ENCODE measurements at places on chromosomes 1 and 21.

DNA sequence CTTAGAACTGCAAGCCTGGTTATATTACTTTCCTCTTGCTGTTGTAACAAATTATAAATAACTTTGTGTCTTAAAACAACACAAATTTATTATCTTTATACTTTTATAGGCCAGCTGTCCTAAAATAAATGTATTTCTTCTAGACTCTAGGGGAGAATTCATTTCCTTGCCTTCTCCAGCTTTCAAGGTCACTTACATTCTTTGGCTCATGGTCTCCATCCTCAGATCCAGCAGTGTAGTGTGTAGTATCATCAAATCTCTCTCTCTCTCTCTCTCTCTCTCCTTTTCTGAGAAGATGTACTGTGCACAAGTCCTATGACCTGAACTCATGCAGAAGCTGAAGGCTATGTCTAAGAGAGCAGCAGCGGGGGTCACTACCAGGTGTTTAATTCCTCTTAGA is 1510.6 kb downstream of the MRPL39 start:
- DNase-seq, result no peak

GRCh38 chr1:1614954-1615255 is 395 bp upstream of the MIB2 start:
- no peak for DNase-seq

GRCh38 chr1:234250747-234251146 is 122.5 kb upstream of the COA6 start:
- no peak for DNase-seq

DNA sequence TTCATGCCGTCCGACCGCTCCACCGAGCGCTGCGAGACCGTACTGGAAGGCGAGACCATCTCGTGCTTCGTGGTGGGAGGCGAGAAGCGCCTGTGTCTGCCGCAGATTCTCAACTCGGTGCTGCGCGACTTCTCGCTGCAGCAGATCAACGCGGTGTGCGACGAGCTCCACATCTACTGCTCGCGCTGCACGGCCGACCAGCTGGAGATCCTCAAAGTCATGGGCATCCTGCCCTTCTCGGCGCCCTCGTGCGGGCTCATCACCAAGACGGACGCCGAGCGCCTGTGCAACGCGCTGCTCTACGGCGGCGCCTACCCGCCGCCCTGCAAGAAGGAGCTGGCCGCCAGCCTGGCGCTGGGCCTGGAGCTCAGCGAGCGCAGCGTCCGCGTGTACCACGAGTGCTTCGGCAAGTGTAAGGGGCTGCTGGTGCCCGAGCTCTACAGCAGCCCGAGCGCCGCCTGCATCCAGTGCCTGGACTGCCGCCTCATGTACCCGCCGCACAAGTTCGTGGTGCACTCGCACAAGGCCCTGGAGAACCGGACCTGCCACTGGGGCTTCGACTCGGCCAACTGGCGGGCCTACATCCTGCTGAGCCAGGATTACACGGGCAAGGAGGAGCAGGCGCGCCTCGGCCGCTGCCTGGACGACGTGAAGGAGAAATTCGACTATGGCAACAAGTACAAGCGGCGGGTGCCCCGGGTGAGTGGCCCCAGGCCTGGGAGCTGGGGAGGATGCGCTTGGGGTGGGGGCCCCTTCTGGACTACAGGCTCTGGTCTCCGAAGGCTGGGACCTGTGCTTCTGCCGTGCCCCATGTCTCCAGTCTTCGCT is 1.1 kb downstream of the SKI start:
- DNase-seq, result no peak

GRCh38 chr21:39062196-39062595 is 121.1 kb downstream of the PSMG1 start:
- no peak for DNase-seq

DNA sequence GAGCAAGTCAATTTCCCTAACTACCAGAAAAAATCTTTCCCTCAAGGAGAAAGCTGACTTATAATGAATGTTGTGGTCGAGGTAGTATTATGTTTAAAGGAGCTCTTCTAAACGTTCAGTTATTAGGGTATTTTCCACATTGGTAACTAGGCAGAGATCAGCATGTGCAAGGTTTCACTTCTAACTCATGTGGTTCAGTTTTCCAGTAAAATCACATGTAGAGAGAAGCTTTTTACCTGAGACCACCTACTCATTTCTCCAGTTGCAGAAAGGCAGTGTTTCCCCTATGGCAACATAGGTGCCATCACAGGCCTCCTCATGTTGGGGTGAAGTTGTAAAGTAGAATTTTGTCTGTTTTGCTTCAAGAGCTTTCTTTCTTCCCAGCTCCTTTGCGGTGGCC is 23.7 kb downstream of the IL23R start:
- DNase-seq, result no peak

DNA sequence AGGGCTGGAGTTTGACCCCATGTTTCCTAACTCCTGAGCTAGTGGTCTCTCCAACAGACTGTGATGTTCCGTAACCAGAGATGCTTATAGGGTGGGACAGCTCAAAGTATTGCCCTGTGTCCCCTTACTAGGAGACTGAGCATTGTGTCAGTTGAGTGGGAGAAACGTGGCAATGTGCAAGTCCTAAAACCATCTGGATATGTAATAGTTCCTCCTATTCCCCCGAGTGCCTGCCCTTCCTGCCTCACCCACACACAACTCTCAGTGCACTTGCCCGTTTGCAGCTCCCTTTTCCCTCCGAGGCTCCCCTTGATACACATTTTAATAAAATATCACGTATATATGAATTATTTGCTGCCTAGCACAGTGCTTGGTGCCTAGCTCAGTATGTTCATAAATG is 3.4 kb downstream of the PIGV start:
- no peak for DNase-seq

- DNase-seq, result no peak
Measured at GRCh38 chr1:89986020-89986419, 8.9 kb upstream of the ZNF326 start.

GRCh38 chr1:230274254-230274653 is 151.9 kb downstream of the PGBD5 start:
- DNase-seq, result no peak

DNA sequence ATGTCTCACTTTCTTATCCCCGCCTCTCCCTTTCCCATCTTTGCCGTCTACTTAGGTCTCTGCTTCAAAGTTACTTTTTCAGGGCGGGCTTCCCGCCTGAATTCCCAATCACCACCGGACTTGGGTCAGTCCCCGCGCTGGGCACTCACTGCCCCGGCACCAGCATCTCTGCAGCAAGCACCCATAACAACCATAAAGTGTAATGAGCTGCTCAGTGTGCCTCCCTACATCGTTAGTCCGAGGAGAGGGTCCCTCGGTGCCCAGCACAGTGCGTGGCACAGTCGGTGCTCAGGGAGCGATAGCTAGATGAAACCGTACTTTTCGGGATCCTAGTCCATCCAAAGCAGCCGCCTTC is 633 bp upstream of the CTPS1 start:
- no peak for DNase-seq

DNA sequence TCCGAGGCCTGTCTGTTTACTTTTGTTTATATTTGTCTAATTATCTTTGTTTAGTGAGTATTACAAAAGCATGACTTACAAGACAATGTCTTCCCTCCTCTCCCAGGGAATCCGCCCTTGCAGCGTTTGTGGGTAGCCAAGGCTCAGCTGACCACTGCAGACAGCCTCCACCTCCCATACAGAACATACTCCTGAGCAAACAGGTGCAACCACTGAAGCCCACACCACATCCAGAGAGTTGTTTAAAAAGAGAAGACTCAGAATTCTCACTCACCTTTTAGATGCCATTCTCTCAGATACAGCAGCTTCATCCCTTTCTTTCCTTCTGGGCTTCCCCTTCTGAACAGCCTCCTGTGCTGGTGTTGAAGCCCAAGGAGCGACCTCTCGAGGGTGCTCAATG is 103.5 kb upstream of the TMPRSS2 start:
- no peak for DNase-seq

DNA sequence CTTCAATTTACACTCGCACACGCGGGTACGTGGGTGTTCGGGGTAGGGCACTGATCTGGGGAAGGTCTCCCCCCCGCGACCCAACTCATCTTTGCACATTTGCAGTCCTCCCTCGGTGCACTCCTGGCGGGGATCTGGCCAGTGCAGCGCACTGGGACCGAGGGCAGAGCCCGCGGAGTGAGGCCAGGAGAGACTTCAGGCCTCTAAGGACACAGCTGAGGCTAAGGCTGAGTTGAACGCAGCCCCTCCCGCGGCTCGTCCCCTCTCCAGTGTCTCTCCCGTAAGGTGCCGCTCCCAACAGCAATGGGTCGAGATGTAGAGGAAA is 936 bp upstream of the NCAM2 start:
- no peak for DNase-seq

DNA sequence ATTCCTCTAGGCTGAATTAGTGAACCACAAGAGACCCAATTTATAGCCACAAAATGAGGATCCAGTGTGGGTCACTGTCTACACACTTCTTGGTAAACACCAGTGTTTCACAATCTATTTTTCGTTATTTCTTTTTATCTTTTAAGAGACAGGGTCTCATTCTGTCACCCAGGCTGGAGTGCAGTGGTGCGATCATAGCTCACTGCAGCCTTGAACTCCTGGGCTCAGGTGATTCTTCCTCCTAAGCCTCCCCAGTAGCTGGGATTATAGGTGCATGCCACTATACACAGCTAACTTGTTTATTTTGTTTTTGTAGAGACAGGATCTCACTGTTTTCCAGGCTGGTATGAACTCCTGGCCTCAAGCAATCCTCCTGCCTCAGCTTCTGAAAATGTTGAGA is 29.3 kb upstream of the SLC45A3 start:
- no peak for DNase-seq

DNA sequence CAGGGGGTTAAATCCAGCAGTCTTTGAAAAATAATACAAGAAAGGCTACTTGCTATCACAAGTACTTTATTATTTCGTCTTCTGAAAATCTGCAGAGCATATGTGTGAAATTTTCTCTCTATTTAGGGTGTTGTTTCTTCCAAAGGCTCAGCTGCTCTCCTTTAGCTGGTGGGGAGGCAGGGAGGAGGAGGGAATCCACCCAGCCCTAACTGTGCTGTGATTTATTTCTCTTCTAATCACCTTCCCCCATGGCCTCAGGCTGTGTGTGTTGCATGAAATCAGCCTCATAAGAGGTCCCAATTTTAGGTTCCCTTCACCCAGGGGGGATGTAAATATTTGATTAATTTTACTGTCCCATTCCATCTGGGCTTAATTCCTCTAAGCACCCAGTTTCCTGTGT is 77.6 kb upstream of the PGBD5 start:
- no peak for DNase-seq

DNA sequence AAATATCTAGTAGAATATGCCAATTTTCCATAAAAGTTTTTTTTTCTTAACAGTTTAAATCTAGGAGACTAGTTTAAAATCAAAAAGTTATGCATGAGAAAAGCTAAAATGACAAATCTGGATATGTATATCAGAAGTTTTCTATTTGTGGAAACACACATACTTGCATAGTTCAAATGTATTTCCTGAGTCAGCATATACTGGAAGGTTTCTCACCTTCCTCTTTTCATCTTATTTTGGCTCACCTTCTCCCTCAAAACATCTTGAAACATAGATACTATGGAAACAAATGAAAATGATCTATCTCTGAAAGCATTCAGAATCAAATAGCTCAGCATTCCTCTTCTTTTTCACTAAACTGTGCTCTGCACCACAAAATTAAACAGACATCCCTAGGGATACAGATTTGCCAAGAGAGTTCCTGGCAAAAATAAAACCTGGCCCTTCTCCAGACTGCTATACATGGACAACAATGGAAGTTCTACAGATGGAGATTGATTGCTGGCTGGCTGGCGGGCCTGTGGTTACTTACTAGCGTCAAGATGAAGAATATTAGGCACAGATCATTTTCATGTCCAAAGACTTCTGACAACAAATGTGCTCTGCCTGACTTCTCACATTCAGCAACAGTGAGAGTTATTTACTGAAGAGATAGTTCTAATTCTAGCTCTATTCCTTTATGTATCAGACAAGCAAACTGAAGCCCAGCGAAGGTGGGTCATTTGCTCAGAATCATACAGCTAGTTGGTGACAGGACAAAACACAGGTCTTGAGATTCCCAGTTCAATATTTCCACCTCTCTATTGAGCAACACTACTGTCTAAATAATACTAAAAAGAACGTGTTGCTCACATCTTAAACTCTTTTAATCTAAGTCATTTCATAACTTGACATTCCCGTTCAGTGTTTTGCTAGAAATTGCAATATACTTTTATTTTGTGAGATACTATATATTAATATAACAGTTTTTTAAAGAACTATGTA is 26.6 kb downstream of the DIPK1A start:
- DNase-seq, result no peak

DNA sequence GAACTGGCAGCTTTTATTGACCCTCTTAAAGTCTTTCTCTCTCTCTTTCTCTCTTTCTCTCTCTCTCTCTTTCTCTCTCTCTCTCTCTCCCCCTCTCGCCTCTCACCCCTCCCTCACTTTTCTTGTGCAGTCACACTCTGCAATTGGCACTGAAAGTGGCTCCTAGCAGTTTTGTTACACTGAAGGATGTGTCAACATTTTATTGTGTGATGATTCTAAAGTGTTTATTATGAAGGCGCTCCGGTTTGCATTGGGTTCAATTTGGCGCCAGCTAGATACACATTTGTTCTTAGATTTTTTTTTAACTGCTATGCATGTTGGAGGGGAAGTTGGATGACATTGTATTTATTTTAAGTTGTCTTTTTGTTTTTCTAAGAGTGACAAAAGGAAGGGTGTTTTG is 64.0 kb upstream of the CHRM3 start:
- no peak for DNase-seq

- no peak for DNase-seq
Measured at GRCh38 chr1:12031039-12031980, 12.0 kb downstream of the MIIP start.

GRCh38 chr1:188022661-188023060 is 1193.9 kb downstream of the PLA2G4A start:
- no peak for DNase-seq

DNA sequence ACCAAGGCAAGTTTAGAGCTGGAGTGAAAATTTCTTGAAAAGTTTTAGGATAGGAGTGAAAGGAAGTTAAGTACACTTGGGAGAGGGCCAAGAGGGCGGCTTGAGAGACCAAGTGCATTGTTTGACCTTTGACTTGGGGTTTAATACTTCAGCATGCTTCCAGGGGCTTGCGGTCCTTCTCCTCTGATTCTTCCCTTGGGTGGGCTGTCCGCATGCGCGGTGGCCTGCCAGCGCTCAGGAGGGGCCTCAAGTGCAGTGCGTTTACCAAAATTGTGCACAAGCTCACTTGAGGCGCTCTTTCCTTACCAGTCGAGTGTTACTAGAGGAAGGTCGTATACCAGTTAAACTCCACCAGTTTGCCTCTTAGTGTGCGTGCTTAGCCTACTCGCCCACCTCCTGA is 91.3 kb upstream of the LYST start:
- no peak for DNase-seq

- DNase-seq, result no peak
Measured at GRCh38 chr1:115874904-115875303, 34.0 kb upstream of the NHLH2 start.

DNA sequence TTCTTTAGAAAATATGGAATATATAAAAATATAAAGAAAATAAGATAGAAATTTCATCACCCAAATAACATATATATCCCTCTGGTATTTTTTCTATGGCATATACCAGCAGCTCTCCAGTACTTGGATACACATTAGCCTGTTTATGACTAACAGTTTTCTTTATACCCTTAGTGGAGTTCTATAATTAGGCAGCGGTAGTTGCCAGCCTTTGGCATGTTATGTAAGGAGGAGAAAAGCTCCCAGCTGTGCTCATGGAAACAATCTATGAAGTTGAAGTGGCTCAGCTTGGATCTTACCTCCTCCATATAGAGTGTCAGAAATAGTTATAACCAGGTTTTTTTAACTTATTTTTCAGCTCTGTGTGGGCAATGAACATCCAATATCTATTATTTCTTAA is 1636.8 kb downstream of the AMY1C start:
- DNase-seq, result no peak

Data from activated gamma-delta T cell treated with anti-CD3 and anti-CD28 coated beads, Interleukin-2, amount 50 U/mL, for 16 hours (primary cell).